ENCODE measurements at places on chromosomes 5 and 9.
A peak's percentile ranks its signal among the peaks of the same experiment; 100 is the strongest.

DNA sequence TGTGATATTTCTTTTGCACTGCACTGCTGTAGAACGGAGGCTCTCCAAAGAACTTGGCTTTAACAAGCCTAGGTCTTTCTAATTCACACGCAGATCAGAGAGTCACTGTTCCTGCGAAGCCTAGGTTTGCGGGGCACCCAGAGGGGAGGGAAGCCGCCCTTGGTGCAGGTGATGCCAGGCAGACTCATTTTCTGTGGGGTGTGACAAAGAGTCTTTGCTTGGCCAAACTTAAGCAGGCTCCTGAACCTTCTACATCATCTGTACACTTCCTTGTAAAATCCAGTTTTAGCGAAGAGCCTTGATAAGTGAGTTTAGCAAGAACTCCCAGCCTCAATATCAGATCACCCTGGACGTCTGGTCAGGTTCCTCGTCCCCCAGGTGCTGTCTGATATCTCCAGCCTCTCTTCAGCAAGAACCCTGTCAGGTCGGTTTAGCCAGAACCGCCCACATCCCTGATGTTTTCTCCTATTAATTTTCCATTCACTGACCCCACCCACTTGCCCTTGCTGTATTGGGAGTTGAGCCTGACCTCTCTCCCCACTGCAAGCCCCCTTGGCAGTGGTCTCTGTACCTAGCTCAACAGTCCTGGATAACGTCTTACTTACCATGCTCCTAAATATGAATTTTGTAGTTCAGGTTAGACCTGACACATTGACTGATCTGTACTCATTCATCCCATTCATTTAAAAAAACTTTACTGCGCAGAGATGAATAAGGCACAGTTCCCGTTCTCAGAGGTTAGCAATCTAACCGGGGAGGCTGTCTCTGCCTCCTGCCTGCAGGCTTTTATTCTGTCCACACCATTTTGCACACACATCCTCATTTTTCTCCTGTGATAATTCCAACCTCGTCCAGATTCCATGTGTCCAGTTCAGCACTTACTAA, 880 bp upstream of the UBAC1 start:
- DNase-seq = no peak

DNA sequence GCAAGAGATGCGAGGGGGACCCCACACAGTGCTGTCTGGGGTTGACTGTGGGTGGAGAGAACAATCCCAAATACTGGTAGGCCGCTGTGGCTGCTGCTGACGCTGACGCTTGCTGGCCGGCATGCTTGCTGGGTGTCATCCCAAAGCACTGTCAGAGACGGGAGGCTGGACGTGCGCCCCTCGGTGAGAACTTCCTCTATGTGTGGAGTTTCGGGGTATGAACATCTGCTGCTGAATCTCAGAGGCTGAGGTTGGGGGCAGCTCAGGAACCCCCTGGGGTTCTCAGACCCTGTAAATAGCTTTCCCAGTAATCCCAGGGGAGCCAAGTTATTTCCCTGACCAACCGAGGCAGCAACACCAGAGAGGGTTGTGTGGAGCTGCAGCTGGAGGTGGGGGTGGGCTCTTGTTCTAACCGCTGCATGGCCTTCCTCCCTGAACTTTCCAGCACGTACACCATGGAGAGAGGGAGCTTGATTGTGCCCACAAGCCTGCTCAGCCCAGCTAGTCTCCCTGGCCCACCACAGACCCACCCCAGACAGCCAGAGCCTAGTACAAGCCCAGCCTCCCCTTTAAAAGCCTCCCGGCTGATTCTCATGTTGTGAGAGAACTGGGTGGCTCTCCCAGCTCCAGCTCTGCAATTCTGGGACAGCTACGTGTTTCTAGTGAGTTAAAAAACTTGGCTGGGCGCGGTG, 21.8 kb upstream of the SLC12A7 start:
- DNase-seq = no peak

GRCh38 chr5:1235379-1235778, 10.2 kb downstream of the SLC6A18 start:
- DNase-seq = no peak

GRCh38 chr5:76766746-76767145, 50.8 kb downstream of the F2R start:
- no peak for DNase-seq

DNA sequence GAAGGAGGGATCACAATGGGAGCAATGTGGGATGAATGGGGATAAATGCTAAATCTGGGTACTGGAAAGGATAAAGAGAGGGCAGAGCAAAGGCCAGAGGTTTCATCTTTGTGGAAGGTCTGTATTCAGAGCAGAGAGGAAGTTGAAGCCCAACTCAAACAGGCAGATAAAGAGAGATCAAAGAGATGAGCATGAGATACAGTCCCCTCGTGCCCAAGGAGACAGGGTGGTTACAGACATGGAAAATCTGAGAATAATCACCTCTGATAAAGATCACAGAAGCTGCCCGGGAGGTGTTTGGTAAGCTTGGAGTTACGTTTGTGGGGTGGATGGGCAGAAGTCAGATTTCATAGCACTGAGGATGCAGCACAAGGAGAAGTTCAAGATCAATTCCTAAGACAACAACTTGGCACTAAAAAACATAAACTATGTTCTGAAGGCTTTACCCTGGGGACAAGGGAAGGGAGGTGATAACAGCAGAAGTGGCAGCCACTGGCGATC, 459 bp upstream of the ERAP2 start:
- no peak for DNase-seq

DNA sequence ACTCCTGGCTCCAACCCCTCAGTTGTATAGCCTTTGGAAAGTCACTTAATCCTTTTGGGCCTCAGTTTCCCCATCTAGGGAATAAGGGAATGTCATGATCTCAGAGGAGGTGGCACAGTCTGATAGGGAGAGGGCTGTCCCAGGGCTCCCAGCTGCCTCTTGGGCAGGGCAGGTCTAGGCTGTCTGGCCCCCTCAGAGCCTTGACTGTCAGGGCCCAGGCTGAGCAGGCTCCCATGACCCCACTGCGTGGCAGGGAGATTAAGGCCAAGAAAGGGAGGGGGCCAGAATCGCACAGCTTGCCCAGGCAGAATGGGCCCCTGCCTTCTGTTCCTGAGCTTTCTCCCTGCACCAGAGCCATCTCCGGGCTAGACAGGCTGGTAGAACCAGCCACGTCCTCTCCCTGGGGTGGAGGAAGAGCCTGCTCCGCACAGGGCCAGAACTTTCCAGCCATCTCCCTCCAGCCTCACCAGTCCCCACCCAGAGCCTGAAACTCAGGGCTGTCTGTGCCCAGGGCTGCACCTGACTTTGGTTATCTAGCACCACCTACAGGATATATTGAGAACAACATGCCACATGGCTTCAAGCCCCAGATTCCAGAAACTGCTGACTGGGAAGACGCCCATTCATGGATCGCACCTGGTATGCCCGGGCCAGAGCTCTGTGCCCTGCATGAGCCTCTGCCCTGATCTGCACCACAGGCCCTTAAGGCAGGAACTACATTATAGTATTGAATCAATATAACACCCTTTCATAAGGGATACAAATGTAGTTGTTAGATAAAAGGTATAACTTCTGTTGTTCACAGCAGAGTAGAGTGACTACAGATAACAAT, 32.1 kb downstream of the NAIF1 start:
- DNase-seq = peak; percentile 39

DNA sequence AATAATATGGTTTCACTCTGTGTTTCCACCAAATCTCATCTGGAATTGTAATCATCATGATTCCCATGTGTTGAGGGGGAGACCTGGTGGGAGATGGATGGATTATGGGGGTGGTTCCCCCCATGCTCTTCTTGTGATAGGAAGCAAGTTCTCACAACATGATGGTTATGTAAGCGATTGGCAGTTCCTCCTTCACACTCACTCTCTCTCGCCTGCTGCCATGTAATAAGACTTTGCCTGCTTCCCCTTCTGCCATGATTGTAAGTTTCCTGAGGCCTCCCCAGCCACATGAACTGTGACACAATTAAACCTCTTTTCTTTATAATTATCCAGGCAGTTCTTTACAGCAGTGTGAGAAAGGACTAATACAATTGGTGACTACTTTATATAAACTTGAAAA, 48.4 kb downstream of the PTBP3 start:
- no peak for DNase-seq

DNA sequence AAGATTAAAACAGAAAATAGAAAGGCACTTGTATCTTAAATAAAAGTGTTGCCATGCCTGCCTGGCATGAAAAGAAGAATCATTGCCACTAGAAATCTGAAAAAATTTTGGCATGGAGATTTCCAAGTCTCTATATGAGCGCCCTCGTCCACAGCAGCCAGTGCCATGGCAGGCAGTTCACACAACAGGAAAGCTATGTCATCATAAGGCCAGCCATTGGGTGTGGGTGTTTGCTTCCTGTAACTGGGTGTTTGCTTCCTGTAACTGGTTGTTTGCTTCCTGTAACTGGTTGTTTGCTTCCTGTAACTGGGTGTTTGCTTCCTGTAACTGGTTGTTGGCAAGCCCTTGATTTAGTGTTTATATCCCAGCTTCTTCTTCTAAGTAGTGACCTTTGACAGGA, 446.7 kb downstream of the IRX1 start:
- DNase-seq = no peak

GRCh38 chr5:71699751-71700150, 19.3 kb upstream of the CARTPT start:
- DNase-seq = no peak

GRCh38 chr5:141040093-141040770, 10.9 kb upstream of the PCDHB1 start:
- no peak for DNase-seq

GRCh38 chr9:2469681-2470221, 151.8 kb upstream of the VLDLR start:
- no peak for DNase-seq

- DNase-seq = no peak
Measured at GRCh38 chr9:31071606-31072286, 1312.7 kb upstream of the ACO1 start.

GRCh38 chr9:115012486-115012885, 82.1 kb upstream of the TNFSF8 start:
- no peak for DNase-seq

GRCh38 chr9:98218562-98219363, 26.3 kb upstream of the CORO2A start:
- no peak for DNase-seq

GRCh38 chr9:130237763-130238524, 27.6 kb upstream of the HMCN2 start:
- no peak for DNase-seq

DNA sequence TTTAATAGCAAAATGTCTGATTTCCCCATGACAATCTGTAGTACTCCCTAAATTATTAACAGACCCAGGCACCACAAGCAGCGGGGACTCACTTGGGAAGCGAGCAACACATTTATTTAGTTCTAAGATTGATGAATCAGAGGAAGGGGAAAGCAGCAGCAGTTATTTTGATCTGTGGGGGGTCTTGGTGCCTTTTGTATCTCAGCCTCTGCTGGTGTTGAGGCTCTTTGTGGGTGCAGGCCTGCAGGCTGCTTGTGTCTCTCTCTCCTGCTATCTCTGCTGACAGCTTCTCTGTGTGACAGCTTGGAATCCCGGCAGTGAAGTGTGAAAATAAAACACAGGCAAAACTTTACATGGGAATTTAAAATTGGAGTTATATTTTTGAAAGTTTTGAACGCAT, 878.2 kb upstream of the DMAC1 start:
- no peak for DNase-seq

DNA sequence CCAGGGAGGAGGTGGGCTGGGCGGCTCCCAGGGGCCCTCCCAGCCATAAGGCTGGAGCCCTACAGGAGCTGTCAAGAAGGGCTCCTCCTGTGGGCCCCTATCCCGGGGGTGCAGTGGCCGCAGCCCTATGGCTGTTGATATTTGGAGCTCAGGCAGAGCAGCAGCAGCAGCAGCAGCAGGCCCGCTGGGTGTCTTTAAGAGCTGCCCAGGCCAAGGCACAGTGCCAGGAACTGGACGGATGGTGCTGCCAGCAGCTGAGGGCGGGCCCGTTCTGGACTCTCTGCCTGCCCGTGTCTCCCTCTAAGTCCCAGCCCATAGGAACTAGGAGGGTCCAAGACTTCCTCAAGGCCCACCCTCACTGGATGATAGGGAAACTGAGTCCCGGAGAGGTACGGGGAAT, 3.6 kb downstream of the AK1 start:
- no peak for DNase-seq

DNA sequence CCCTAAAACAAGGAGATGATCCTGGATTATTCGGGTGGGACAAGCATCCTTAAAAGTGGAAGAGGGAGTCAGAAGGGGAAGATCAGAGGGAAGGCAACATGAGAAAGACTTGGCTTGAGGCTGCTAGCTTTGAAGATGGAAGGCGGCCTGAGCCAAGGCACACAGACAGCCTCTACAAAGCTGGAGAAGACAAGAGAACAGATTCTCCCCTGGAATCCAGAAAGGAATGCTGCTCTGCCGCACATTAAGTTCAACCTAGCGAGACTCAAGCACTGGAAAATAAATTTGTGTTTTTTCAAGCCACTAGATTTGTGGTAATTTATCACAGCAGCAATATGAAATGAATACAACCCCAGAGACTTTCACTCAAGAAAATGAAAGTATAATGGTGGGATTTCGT, 17.9 kb downstream of the SLC36A3 start:
- no peak for DNase-seq

- no peak for DNase-seq
Measured at GRCh38 chr5:160488394-160489325, 67.0 kb downstream of the PTTG1 start.

GRCh38 chr5:32836176-32836575, 125.1 kb downstream of the NPR3 start:
- DNase-seq = no peak

DNA sequence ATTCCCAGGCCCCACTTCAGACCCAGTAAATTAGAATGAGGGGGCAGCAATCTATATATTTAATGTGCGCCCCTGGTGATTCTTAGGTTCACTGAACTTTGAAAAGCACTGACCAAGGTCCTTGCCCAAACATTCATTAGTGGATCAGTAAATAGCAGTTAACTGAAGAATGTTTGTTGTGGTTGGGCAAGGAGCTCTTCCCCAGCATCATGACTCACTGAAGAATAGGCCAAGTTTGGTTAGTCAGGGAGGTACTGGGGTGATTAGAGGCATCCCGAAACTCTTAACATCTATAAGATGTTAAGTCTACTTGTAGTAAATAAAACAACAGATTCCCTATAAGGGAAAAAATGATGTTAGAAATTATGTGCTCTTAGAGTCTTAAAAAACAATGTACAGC, 833 bp upstream of the MROH2B start:
- no peak for DNase-seq

DNA sequence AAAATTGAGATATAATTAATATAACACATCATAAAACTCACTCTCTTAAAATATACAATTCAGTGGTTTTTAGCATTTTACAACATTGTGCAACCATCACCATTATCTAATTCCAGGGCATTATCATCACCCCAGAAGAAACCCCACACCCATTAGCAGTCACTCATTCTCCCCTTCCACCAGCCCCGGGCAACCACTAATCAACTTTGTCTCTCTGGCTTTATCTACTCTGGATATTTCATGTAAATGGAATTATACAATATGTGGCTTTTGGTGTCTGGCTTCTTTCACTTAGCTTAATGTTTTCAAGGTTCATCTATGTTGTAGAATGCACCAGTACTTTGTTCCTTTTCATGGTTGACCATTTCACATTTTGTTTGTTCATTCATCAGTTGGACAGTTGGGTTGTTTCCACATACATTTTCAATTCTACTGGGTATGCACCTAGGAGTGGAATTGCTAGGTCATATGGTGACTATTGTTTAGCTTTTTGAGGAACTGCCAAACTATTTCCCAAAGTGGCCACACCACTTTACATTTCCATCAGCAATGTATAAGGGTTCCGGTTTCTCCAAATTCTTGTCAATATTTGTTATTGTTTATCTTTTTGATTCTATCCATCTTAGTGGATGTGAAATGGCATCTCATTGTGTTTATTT, 62.4 kb downstream of the MARCHF3 start:
- DNase-seq = no peak

- peak; percentile 71 for DNase-seq
Measured at GRCh38 chr5:132425009-132425937, 55.8 kb downstream of the SLC22A5 start.

All from activated CD8-positive, alpha-beta memory T cell treated with anti-CD3 and anti-CD28 coated beads for 4 hours (primary cell).